ENCODE measurements at places on chromosomes 16 and 17. TPM values are rescaled to one million over a fixed set of nuclear protein-coding genes. Genes with fewer than 3 reads are reported as not detected.

The NT5M gene
- 0.47 TPM for total RNA-seq

DNA sequence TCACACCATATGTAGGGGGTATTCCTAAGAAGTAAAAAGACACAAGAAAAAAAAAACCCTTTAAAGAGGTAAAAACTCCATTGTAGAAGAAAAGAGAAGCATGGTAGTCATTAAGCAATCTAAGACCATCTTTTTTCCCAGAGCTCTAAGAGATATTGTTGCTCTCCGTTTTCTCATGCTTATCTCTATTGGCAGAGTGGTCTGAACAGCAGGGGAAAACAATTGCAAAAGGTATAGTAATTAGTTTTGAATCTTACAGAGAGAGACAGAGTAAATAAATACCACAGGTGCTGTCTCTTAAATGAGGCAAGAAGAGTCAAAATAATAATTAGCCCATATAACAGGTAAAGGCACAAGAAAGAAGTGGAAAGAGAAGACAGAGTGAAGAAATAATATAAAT, 821.4 kb upstream of the CA10 start:
- DNase-seq = no peak
- no peaks in the 10 kb centered on the region for H3K4me1 ChIP-seq
- no peak overlapping the region for H3K27ac ChIP-seq
- no peaks in the 10 kb centered on the region for H3K27me3 ChIP-seq
- no peak overlapping the region for H3K4me3 ChIP-seq
- H3K36me3 ChIP-seq = no peaks in the 10 kb centered on the region

- H3K36me3 ChIP-seq = peaks cover 62% of the 10 kb centered on the region
- peak overlapping the region; percentile 80 for H3K27ac ChIP-seq
- H3K4me3 ChIP-seq = peak overlapping the region; percentile 28
- DNase-seq = peak; percentile 86
- peaks cover 89% of the 10 kb centered on the region for H3K4me1 ChIP-seq
- no peaks in the 10 kb centered on the region for H3K27me3 ChIP-seq
These were observed 10.2 kb downstream of the COTL1 start for GRCh38 chr16:84607694-84608093.

DNA sequence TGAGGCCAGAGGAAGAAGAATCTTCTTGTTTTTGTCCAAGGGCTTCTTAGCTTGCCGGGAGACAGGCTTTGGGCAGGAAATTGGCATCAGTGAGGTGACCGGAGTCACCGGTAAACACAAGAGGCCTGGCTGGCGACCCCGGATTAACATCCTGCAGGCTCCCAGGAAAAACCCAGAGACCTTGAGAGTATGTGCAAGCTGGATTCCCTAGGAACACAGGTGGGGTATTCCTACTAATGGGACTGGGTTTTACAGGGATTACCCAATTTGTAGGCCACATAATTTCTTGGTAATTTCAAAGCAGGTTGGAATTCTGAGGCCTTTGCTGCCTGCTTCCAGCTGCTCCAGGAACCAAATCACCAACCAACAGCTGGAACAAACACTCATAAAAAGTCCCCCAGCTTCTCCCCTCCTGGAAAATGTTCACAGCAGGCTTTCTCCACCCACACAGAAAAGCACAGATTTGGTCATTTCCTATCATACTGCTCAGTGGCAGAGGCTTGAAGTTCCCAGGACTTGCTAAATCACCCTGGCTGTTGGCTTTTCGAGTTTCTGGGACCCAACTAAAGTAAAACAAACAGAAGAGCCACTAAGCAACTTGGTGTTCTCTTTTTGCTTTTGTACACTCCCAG, 258.8 kb downstream of the IRF8 start:
- no peak overlapping the region for H3K27ac ChIP-seq
- no peak for DNase-seq
- H3K36me3 ChIP-seq = no peaks in the 10 kb centered on the region
- H3K27me3 ChIP-seq = peaks cover 5% of the 10 kb centered on the region
